ENCODE measurements at places on chromosomes 5 and 9. TPM values are rescaled to one million over a fixed set of nuclear protein-coding genes. Genes with fewer than 3 reads are reported as not detected.

- DNase-seq: no peak
These were observed 98.2 kb downstream of the OTULIN start for GRCh38 chr5:14762549-14763216.

DNA sequence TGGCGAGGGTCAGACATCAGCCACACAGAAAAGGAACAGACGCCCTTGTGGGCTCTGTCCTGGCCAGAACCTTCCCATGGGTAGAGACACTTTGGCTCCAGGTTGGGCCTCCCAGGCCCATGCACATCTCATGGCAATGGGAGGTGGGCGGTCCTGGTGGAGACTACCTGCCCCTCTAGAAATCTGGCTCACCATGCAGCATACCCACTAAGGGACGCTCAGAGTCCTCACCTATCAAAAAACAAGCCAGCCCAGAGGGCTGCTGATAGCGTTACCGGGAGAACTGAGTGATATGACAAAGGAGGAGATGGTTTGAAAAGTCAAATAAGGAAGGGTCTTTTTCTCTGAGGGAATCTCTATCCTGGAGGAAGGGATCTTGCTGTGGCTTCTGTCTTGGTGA is 62.1 kb downstream of the C5orf15 start:
- no peak for DNase-seq

Gene SIT1
- total RNA-seq: 1.0 TPM

- DNase-seq: no peak
These were observed 118.8 kb upstream of the VLDLR start for GRCh38 chr9:2502760-2503159.

DNA sequence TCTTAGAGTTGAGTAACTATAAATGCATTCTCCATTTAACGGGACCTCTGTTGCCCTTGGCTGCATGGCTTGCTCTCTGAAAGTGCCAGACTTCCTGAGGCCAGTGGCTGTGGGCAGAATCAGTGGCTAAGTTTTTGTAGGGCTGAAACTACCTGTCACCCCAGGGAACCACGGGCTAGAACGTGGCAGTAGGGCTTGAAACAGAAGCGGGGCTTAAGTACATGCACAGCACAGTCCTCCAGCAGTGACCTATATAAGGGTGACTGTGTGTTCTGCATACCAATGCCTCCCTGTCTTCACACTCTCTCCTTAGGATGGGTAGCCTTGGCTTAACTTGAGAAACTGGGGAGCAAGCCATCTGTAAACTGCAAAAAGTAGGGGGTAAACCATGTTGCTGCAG is 43.6 kb upstream of the LRRTM2 start:
- no peak for DNase-seq

Gene TPPP
- total RNA-seq: 5.1 TPM

Gene ADAMTSL1
- 4.4 TPM for total RNA-seq

DNA sequence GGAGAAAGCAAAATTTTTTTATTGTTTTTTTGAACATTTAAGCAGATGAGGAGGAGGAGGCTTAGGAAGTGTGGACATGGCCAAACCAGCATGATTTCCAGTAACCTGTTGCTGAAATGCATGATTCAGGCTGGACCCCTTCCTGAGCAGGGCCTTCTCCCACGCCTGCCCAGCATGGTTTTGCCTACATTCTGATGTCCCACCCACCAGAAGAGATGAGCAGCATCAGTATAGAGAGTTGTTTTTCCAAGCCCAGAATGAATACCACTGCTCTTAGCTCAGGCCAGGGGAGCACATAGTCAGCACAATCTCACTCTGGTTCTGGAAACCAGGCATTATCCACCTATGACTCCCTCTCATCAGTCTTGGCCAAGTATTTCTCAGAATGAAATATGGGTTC is 90.1 kb downstream of the PAPPA start:
- DNase-seq: no peak

DNA sequence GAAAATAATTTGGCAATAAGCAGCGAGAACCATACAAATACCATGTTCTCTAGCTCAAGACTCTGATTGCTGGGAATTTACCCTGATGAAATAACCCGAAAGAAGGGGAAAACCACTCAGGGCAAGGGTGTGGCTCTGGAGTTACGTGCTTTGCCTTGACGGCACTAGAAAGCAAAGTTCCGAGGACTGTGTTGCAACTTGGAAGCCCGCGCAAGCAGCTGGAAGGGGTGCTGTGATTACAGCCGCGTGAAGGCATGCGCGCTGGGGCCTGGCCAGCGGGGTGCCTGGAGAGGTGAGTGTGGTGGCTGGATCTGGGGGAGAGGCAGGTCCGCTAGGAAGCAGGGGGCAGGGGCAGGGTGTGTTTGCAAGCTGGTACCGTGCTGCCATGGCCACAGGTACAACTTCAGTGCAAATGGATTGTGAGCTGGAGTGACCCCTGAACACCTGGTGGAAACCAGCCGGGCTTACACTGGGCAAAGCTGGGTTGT is 52.6 kb upstream of the CNOT6 start:
- DNase-seq: peak; percentile 48

DNA sequence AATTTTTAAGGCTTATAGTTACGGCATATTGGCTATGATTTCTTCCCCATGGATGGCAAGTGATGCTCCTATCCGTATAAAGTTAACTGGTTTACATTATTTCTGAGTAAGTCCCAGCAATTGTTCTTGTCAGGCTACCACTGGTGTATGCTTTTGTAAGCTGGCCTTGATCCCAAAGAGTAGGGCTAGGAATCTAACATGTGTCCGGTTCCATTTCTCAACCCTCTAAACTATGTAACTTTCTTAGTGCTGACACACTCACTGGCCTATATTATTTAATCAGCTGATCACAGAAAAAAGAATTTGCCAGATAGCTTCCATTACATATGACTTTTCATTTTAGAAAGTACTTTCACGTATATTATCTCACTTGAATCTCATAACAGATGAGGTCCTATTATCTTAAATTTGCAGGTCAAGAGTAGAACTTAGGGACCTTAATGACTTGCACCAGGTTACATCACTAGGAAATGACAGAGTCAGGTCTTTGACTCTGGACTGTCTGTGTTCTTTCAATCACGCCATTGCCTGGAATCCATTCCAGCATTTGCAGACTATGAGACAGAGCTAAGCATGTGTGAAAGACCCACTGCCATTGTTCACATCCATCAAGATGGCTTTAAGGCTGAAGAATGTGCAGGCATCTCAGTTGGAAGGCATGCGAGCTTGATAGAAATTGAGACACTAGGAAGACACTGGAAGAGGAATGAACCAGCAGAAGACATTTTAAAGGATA is 362.9 kb downstream of the ARRDC3 start:
- DNase-seq: no peak

Gene PAEP
- not detected for total RNA-seq

- no peak for DNase-seq
These were observed 298.3 kb downstream of the BNC2 start for GRCh38 chr9:16572005-16572734.

DNA sequence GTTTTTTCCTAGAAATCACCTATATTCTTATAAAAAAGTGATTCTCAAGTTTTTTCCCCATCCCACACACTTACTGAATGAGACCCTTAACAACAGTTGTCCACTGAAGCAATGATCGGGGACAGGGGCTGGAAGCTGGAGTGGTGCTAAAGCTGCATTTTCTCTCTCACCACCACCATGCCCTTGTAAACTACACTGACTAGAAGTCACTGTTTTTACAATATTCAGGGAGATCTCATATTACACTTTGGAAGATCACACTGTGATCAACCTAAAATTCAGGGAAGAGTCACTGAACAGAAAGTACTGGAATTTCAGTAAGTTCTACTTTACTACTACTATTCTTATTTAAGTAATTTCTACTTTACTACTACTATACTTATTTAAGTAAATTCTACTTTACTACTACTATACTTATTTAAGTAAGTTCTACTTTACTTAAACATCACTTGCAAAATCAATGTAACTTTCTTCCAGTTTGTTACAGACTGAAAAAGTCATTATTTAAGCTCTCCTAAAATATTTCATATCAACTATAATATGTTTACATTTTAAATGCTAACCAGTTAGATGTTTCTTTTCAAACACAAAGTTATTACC is 164.3 kb downstream of the AGTPBP1 start:
- DNase-seq: no peak

Gene LSM11
- total RNA-seq: 2.2 TPM

DNA sequence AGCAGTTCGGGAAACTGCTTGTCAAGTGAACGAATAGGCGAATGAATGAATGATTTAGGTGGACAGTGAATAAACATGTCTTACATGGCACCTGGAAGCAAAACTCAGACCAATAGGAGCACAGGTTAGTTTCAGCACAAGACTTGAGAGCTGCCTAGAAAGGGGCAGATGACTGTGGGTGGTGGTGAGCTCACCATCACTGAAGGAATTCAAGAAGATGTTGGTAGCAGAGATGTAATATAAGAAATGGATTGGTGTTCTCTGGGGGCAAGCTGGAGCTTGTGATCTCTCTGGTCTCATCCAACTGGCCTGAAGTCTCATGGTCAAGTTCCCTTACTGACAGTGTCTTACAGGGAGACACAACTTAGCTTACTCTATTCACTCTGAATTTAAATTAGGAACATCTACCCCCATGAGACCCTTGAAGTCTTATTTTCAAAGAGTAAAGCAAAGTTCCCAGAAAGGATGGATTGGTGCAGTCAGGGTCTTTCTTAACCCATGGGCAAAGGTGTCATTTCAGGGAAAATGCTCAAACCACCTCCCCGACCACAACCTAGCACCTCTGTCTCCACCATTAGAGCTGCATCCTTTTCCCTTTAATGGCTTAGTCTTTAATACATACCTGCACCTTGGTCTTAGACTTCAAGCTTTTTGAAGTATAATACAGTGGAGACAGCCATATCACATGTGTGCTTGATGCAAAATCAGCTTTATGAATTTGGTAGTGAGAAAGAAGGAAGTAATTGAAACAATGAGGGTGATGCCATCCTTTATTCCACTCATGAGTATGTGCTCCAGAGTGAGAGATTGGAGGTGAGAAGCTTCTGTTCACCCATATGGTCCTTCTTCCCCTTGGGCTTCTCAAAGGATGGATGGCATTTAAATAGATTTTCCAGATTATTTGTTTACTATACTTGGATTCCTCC is 5.1 kb downstream of the LCP2 start:
- DNase-seq: no peak

GRCh38 chr9:135359764-135360163 is 119.8 kb upstream of the PPP1R26 start:
- no peak for DNase-seq

GRCh38 chr5:132556153-132556762 is 519 bp upstream of the RAD50 start:
- DNase-seq: no peak

- DNase-seq: no peak
These were observed 357.8 kb downstream of the NFIB start for GRCh38 chr9:13956107-13956506.

Gene ZNG1C
- total RNA-seq: 19.4 TPM

GRCh38 chr5:94705427-94705826 is 87.0 kb downstream of the SLF1 start:
- no peak for DNase-seq

GRCh38 chr9:129324808-129325502 is 146.9 kb upstream of the IER5L start:
- no peak for DNase-seq

DNA sequence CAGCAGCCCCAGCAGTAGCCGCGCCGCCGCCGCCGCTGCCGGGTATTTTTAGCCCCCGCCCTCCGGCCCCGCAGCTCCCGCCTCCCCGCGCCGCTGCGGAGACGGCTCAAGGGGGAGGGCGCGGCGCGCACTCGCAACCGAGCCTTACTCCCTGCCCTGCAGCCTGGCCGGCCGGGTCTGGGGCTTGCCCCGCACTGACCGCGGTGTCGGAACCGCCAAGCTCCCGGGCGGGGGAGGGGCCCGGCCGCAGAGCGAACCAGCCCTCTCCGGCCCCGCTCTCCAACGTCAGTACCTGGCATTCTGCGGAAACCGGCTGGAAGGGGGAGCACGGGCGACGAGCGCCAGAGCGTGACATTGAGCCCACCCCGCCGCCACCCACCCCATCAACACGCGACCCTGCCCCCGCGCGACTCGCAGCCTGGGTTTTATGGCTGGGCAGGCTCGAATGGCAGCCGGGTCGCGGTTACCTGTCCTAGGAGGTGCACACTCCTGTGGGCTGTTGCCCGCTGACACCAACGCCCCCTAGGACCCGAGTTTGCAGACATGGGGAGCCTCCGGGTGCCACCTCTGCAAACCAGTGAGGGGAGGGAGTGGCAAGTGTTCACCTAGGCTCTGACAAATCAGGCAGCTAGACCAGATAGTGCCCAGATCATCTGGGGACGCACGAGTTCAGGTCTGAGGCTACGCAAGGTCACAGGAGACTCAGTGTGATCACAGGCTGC is at the start of gene ACSL6:
Gene ACSL6, minus strand, starts transcription at position 37 of the 722 bp plus-strand sequence. CDS start 105 bp downstream, outside the sequence.
- DNase-seq: no peak

GRCh38 chr5:120926471-120926870 is 462.4 kb downstream of the PRR16 start:
- no peak for DNase-seq

- no peak for DNase-seq
These were observed 41.6 kb downstream of the ADAMTS12 start for GRCh38 chr5:33850100-33850594.

Gene AJM1
- 0.74 TPM for total RNA-seq

Gene C9orf50
- not detected for total RNA-seq

DNA sequence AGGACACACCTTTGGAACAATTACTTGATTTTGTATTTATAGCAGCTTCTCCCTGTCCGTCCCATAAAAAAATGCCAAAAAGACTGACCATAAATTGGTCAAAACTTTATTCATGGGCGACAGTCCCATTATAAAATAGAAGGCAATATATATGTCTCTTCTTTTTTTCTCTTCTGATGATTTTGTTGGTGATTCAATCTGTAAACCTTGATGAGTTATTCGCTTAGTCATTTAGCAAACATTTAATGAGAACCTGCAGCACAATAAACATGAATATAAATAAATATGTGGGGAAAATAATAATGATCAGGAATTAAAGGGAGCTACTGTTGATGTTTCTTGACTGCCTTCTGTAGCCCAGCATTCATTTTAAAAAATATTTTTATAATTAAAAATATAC is 356.4 kb upstream of the ACTBL2 start:
- no peak for DNase-seq

Gene HAVCR1
- total RNA-seq: 2.2 TPM

GRCh38 chr5:7396713-7397454 is 946 bp downstream of the ADCY2 start:
- DNase-seq: no peak

Gene MYOZ3
- 0.28 TPM for total RNA-seq

Gene HBEGF
- total RNA-seq: 55.7 TPM

Gene CCNO
- total RNA-seq: not detected

Gene GABRA6
- not detected for total RNA-seq

GRCh38 chr5:78783434-78784130 is 135.0 kb upstream of the LHFPL2 start:
- DNase-seq: no peak

DNA sequence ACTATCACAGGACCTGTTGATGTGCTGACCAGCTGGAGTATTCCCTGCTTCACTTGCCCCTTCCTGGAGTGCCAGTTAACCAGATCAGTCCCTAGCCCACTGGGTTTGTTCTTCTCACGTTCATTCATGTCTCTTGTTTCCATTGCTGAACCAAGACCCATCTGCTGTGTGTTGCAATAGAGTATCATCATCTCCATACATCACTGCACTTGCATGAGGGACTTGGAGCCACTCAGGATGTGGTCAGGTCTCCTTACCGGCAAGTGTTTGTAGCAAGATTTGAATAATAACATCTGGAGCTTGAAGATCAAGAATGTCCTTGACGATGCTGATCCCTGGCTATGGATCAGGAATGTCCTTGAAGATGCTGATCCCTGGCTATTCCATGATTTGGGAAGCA is 358.6 kb downstream of the IRX1 start:
- no peak for DNase-seq

Data from omental fat pad (tissue), 4 donors.